GM19239 (cell line): ENCODE measurements at places on chromosomes 2 and 18.
A peak's percentile ranks its signal among the peaks of the same experiment; 100 is the strongest.

DNA sequence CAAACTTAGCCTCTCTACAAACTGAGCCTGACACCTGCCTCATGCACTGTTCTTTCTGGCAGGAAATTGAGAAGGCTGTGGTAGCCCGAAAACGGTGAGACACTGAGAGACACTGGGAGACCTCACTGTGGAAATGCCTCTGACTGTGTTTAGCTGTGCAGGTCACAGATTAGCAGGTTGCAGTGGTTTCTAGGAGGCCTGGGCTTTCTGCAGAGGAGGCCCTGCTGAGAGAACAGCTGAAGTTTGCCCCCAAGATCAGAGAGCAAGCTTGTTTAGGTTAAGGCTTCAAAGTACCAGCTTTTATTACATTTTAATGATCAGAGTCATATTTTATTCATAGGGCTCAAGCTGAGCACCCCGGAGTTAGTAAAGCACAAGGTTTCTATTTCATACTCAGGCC is 68.7 kb upstream of the LYPD6 start:
- DNase-seq, result no peak

DNA sequence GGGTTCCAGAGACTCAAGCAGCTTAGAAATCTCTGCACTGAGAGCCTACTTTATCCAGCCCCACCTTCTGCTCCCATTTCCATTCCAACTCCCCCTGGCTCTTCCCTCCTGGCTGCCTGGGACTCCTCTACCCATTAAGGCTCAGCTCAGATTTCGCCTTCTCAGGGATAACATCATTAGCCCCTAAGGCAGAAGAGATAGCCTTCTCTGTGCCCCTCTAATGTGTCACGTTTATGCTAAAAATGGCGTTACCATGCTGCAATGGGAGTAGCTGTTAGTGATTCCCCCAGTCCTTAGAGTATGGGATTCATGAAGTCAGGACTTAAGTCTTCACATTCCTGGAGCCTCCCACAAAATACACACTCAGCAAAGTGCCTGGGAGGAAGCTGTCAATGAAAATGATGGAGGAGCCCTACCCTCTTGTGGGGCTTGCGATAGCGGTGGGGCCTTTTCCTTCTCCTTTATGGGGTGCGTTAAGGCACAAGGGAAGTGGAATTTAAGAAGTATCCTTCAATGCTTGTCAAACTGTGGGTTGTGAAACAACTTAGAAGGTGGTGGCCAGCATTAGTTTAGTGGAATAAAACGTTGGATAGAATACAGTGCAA is 144.7 kb upstream of the COPS8 start:
- DNase-seq, result no peak

DNA sequence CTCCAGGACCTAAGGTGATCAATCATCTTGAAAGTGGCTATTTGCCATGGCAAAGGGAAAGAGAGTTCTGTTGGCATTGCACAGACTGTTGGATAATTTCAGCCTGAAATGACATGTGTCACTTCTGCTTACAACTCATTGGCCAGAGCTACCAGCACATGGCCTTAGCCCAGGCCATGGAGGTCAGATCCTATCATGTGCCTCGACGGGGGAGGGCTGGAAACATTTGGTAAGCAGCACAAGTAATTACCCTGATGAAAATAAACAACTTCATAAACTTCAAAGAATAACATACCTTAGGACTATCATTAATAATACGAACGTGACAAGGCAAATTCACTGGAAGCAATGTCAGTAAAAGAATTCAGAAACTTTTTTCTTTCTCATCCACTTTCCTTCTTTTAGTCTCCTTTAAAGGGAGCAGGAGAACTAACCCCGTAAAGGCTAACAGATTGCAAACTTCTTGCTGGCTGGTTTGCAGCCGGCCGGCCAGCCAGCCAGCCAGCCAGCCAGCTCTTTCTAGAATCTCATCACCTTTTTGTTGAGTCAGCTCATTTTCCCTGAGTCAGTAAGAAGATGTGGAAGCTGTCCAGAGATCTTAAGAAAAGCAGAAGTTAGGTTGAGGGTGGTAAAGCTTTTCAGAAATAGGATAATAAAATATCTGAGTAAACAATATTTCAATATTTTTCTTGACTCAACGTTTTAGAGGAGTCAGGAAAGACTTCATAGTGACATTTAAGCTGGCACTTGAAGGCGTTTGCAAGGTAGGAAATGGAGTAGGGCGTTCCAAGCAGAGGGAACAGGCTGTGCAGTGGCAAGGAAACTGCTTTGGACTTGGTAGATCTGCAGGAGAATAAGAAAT is 31.9 kb downstream of the CNRIP1 start:
- DNase-seq, result no peak

GRCh38 chr2:1318366-1319009 is 94.8 kb upstream of the TPO start:
- DNase-seq, result no peak

DNA sequence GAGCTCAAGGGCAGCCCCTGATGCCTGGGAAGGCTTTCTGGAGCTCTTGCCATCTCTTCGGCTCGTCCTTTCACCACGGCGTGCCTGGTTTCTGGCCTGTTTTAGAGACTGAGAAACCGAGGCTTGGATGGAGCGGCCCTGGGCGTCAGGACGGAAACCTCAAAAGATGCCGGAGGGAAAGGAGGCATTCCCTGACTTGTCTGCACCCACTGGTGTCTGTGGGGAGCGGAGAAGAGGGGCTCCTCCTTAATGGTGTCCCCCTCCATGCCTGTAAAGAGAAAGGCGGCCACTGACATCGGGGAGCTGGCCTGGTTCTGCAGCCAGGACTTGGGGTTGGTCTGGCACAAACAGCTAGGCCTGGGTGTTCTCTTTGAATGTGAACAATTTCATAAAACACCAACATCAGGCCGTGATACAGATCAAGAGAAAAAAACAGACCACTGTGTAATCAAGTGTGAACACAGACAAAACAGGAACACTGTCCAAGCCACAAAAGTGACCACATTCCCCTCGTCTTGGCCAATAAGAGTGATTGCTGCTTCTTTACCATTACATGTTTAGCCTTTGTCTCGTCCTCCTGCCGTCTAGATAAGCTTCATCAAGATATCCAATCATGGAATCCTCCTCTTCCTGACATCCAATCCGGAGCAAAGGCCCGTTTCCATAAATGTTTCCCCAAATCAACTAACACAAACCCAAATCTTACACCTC is 633 bp upstream of the ILKAP start:
- no peak for DNase-seq

- no peak for DNase-seq
These were observed 438.0 kb upstream of the CDH20 start for GRCh38 chr18:60895181-60895580.

GRCh38 chr18:73340135-73340977 is 472.6 kb upstream of the NETO1 start:
- DNase-seq, result no peak

DNA sequence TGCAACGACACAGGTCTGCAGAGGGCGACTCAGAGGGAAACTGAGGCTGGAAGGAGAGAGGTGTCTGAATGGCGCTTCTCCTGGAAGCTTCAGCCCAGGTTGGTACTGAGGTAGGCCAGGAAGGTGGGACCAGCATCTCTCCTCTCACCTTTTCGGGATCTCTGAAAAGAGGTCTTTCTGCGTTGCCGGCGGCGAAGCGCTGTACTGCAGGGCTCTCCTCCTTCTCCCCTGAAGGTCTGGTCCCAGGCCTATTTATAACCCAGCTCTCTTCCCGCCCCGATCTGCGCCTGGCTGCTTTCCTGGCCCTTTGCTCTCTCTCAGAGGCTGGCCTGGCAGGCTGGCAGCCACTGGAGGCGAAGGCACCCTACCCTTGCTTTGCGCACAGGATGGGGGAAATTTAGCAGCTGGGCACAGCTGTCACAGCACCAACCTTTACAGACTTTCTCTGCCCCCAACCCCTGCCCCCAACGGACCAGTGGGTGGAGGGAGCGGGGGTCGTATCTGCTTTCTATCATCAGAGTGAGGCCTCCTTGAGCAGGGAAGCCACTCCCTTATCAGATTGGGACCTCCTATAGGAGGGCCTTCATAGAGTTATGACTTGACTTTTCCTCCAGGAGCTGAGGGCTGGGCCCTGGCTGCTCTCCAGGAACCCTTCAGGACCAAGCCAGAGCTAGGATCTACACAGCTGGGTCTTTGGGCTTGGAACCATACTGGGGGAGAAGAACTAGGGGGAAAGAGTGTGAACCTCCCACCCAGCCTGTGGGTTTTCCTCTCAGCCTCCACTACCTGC is 1.1 kb downstream of the DYSF start:
- no peak for DNase-seq

GRCh38 chr18:48100651-48101165 is 170.2 kb upstream of the SMAD2 start:
- no peak for DNase-seq

GRCh38 chr2:96115631-96116423 is 544 bp downstream of the ADRA2B start:
- no peak for DNase-seq

DNA sequence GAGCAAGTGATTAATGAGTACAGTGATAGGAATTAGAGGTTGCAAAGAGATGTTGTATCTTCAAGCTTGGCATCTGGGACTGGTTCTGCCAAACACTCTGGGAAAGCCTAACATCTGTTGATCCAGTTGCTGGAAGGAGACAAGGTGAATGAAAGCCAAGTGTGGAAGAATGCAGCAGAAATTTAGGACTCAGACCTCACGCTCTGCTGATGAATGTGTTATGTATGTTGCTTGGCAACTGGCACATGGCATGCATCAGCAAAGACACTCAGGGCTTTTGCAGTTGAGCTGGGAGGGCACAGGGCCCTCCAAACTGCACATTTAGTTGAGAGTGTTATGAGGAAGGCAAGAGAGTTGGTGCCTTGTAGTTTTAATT is 105.5 kb downstream of the COLEC12 start:
- no peak for DNase-seq

DNA sequence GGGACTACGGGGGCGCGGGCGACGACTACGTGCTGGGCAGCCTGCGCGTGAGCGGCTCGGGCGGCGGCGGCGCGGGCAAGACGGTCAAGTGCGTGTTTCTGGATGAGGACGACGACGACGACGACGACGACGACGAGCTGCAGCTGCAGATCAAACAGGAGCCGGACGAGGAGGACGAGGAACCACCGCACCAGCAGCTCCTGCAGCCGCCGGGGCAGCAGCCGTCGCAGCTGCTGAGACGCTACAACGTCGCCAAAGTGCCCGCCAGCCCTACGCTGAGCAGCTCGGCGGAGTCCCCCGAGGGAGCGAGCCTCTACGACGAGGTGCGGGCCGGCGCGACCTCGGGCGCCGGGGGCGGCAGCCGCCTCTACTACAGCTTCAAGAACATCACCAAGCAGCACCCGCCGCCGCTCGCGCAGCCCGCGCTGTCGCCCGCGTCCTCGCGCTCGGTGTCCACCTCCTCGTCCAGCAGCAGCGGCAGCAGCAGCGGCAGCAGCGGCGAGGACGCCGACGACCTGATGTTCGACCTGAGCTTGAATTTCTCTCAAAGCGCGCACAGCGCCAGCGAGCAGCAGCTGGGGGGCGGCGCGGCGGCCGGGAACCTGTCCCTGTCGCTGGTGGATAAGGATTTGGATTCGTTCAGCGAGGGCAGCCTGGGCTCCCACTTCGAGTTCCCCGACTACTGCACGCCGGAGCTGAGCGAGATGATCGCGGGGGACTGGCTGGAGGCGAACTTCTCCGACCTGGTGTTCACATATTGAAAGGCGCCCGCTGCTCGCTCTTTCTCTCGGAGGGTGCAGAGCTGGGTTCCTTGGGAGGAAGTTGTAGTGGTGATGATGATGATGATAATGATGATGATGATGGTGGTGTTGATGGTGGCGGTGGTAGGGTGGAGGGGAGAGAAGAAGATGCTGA is 1.4 kb downstream of the SOX11 start:
- no peak for DNase-seq

DNA sequence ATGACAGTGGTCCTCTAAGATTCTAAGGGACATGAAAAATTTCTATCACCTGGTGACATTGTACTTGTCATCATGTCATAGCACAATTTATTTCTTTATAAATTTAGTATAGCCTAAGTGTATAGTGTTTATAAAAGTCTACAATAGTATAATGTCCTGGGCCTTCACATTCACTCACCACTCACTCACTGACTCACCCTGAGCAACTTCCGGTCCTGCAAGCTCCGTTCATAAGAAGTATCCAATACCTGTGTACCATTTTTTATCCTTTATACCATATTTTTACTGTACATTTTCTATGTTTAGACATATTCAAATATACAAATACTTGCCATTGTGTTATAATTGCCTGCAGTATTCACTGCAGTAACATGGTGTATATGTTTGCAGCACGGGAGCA is 72.8 kb upstream of the DSEL start:
- DNase-seq, result no peak

DNA sequence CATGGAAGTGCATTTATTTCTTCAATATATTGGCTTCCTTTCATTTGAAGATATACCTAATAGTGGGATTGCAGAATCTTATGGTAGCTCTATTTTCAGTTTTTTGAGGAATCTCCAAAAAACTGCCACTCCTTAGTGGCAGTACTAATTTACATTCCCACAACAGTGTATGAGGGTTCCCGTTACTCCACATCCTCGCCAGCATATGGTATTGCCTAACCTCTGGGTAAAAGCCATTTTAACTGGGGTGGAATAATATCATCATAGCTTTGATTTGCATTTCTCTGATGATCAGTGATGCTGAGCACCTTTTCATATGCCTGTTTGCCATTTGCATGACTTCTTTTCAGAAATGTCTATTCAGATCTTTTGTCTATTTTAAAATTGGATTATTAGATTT is 471.9 kb upstream of the UBE2E3 start:
- no peak for DNase-seq

- no peak for DNase-seq
These were observed 136.5 kb downstream of the DOK6 start for GRCh38 chr18:69537183-69537582.

- DNase-seq, result no peak
These were observed 75.3 kb upstream of the STPG4 start for GRCh38 chr2:47230418-47230817.

- DNase-seq, result no peak
These were observed 3.5 kb upstream of the GDF7 start for GRCh38 chr2:20663196-20664070.

DNA sequence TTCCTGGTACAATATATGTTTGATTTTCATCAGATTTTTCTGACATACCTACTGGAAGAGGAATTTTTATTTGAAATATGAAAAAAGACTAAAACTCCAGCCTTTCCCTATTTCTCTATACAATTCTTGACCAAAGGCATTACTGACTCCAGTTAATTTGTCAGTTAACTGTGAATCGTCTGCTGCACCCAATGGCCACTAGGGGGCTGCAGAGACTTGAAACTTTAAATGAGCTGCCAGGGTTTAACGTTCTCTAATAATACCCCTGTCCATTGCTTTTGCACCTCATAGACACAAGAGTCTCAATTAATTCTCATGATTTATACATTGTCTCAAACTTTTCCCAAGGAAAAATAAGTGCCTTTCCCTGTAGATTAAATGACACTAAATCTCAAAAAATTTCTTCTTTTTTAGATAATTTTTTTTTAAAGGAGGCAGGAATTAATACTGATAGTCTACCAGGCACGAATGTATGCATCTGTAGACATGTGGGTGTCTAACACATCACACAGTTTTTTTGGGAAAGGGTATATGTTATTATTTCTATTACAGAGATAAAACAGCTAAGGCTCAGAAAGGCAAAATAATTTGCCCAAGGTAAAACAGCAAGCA is 1.8 kb upstream of the ALK start:
- DNase-seq, result peak; percentile 74

DNA sequence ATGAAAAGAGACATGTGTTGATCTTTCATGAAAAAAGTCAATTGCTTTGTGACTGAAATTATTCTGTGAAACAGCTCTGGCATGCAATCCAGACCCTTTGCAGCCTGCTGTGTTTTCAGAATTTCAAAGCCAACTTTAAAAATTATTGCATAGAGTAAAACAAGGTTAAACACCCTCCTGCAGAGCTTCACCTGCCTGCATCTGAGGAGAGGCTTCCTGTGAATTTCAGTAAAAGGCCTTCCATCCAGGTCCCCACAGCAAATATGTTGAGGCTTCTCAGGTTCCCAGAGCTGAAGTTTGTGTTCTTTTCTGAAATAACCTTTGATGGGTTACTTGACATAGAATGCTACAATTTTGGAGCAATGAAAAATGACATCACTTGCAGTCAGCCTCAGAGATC is 4.1 kb downstream of the XIRP2 start:
- DNase-seq, result no peak
